EH (cell line): ENCODE measurements at places on chromosomes 4 and X.

DNA sequence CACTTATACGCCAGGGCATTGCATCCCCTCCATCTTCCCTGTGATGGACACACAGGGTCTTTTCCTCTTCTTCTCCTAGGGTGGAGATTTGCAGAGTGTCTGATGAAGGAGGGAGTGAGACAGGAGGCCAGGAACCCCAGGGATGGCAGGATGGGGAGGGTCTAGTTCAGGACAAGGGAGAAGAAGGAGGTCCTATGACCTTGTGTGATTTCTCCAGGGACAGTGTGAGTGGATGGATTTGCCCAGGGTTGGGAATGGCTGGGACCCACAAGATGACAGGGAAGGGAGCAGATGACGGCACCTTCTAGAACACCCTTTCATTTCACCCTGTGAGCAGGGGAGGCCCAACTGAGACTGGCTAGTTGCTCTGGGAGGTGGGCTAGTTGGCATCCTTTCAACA, 34.2 kb downstream of the CYTL1 start:
- no peak for DNase-seq

GRCh38 chrX:10157543-10157942, 768 bp downstream of the CLCN4 start:
- DNase-seq: peak; percentile 70

GRCh38 chrX:96449191-96449590, 235.5 kb upstream of the DIAPH2 start:
- no peak for DNase-seq

GRCh38 chr4:12692815-12693214, 791.3 kb downstream of the RAB28 start:
- DNase-seq: no peak

GRCh38 chr4:5166377-5166776, 115.1 kb downstream of the STK32B start:
- no peak for DNase-seq

DNA sequence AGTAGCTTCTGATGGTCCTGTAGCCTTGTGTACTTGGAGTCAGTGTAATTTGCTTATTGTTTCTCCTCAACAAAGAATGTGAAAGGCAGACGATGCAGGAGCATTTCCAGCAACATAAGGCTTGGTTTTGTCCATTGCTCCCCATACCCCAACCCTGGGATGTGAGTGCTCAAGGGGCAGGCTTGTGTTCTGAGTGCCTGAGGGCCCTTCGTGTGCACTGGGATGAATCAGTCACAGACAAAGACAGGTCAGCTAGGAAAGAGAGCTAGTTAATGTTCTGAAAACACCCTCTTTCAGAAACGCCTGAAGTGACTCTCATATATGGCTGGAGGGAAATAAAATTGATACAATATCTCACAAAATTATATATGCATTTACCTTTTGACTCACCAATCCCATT, 59.1 kb downstream of the PRPS1 start:
- no peak for DNase-seq

DNA sequence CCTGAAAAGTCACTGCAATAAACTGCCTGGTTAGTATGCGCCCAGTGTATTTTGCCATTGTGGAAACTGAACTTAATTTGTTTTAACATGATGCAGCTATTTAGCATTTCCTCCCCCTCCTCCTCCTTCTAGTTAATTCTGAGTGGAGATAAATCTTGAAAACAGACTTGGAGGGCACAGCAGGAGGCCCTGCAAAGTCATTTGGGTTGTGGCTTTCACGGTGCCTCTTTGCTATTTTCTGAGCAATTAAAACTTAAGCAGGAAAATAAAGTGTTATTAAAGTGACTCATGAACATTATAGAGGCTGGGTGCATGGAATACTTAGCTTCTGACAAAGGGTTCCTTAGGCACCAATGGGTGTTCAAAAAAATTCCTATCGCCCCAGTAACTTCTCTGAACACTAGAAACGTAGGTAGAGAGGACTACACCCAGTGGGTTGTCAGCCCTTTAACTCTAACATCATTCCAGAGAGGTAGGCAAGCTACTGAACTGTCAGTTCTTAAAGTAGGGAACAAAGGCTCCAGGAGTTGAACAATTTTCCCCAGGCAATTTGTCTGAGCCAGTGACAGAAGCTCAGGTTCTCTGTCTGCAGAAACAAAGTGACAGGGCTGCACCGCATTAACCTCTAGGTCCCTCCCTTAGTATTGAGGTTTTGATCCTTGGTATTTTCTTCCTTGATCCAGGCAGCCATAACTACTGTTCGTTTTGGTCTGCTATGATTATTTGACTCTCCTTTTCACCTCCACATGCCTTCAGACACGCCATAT, 158.3 kb upstream of the KIT start:
- peak; percentile 98 for DNase-seq

DNA sequence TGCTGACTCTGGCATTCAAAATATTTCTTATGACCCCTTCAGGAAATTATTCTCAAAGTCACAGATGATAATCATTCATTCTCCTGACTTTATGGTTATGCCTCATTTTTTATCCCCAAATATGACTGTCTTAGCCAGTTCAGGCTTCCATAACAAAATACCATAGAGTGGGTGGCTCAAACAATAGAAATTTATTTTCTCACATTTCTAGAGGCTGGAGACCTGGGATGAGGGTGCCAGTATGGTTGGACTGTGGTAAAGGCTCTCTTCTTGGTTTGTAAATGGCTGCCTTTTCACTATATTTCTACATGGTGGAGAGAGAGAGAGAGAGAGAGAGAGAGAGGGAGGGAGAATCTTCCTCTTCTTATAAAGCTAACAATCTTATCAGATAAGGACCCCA, 20.5 kb downstream of the FRMD7 start:
- no peak for DNase-seq

DNA sequence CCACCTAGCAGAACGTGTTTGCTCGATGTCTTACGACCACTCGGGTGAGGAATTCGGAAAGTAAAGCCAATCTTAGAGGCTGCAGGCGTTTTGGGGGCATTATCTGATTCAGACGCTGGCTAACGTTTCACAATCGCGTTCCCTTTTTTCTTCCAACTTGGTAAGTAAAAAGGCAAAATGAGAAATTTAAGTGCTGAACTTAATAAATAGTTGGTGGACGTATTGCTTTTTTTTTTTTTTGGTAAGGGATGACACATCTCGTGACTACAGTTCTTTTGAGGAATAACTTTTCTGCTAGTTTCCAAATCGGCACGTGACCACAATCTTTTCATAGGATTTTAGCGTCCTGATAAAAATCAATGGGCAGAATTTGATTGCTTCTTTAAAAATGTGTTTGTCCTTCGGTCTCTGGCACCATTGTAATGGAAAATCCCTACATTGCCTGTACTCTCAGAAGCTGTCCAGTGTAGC, 848 bp downstream of the RAB9A start:
- DNase-seq: peak; percentile 44

DNA sequence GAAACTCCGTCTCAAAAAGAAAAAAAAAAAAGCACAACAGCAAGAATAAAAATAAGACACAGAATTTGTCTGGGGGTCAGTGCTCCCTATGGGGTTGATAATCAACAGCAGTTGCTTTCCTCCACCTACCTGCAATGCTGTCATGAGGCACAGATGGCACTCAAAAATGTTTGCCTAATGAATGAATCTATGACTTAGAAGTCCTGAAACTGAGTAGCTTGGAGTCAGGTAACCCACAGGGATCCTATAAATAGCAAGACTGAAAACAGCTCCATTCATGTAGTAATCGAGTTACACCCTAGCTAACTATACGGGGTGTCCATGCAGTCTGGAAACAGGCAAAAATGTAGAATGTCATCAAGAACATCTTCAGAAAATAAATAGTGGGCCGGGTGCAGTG, 19.8 kb upstream of the DDX3X start:
- DNase-seq: no peak

DNA sequence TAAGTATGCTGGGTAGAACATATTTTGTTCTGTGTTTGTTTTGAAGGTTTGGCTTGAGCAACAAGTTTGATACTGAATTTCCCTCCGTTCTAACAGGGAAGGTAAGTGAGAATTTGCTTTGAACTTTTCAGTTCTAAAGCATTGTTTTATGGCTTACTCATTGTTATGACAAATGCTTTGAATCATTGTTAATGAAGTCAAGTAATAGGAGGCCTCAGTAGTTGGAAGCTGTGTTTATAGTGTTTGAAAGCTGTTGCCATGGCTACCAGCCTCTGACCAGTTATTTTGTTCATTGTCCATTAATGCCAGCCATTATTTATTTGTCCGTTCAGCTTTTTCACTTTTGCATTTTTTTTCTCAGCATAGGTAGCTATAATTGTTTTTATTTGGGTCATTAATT, 14.4 kb downstream of the CHIC1 start:
- DNase-seq: peak; percentile 80

DNA sequence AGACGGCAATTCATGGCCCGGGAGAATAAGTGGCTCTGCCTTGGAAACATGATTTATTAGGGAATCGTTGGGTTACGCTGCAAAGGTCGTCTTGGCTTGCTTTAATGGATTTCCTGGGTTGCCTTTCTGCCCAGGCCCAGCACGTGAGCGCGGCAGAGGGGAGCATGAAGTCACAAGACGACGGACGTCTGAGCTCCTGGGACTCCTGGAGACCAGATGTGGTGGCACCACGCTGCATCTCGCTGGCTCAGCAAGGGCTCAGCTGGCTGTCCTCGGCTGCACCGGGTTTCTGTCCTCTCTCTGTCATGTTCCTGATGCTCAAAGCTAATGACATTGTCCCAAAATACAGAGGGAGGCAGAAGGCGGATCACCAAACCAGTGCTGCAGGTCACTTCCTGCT, 61.2 kb downstream of the C4orf50 start:
- DNase-seq: no peak
